ENCODE measurements at places on chromosomes 5 and 9.

DNA sequence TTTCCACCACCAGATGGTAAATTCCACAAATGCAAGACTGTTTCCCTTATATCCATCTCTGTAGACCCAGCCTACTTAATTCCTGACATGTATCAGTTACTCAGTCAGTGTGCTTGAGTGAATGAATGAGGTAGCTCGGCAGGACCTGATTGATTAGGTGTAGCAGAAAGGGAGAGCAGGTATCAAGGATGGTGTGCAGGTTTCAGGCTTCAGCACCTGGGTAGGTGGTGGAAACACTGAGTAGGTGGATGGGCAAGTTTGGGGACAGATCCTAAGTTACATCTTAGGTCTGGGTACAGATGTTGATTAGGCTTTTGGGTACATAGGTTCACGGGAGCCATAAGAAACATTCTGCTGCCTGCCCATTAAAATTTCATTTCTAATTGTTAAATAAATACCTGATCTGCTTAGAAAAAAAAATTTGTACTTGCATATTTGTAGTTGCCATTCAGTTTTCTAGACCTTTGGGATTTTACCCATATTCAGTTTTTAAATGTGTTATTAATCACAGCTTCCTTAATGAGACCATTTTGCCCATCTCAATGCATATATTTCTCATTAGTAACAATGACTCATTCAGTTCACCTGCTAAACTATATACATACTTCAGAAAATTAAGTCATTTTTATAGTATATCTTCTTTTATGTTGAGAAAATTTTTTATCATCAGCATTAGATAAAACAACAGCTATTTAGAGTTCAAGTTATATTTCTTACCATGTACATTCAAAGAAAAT, 111.8 kb downstream of the INIP start:
- no peak for DNase-seq

DNA sequence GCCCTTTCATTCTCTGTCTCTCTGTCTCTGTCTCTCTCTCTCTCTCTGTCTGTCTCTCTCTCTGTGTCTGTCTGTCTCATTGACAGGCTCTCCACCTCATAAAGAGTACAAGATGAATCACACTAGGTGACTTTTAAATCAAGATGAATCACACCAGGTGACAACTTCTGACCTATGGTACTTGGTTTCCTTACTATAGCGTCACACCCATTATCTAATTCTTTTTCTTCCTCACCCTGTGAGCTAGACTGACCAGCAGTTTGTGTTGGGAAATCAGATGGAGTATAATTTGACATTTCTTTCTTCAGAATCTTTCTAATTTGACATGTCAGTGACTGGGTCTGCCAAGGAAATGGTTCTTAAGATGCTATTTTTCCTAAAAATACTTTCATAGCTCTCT, 232.9 kb downstream of the ARRDC3 start:
- no peak for DNase-seq

DNA sequence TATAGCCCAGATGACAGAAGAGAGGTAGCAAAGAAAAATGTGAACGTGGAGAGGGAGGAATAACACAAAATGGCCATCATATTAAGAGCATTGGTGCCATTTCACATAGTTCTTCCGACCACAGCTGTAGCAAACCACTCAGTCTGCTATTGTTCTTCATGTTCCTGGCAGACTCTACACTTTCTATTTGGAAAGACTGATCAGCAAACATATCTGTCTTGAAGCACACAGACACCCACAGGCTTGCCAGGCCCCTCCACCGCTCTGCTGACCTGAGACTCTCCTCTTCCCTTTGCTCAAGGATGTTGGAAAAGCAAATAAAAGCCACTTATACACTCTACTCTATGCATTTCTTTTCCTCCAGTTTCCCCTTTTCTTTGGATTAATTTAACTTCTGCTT, 298.0 kb downstream of the FBXL7 start:
- DNase-seq: no peak

- DNase-seq: no peak
These were observed 431 bp downstream of the TMOD1 start for GRCh38 chr9:97501972-97502221.

GRCh38 chr9:17135295-17136160, 688 bp downstream of the CNTLN start:
- DNase-seq: peak; percentile 49

GRCh38 chr5:151902215-151902614, 22.4 kb downstream of the GLRA1 start:
- no peak for DNase-seq

GRCh38 chr9:100357501-100357900, 4.8 kb upstream of the TEX10 start:
- no peak for DNase-seq

DNA sequence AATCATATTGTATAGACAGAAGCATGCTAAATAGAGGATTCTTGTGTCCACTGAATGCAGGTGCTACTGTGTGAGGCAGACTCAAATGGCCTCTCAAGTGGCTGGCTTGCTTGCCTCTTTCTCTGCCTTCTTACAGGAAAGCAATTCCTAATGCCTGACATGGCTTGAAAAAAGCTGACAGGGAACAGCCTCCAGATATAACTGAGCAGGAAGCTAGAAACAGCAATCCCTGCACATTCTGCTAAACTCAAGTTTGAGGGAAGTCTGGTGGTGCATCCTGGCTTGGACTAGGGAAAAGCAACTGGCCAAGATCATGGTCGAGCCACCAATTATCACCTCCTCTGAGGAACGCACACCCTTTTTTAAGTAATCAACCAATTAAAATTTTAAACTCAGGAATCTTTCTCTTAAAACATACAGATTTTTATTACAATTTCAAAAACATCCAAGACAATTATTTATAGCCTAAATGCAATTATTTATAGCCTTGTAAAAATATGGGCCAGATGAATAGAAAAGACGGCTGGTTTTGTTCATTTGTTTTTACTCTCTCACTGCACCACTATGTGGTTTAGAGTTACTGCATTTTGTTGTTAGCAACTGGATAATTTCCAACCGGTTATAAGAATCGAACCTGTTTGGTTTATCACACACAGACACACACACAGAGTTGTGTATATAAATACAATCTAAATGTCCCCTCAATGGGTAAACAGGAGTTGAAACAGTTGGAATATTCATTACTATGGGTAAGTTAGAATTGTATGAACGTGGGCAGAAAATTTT, 290.9 kb upstream of the ANKRD55 start:
- DNase-seq: no peak

- DNase-seq: no peak
These were observed 53.0 kb downstream of the SUB1 start for GRCh38 chr5:32638309-32638708.

- DNase-seq: no peak
These were observed 216.5 kb upstream of the RAI14 start for GRCh38 chr5:34439601-34440000.

DNA sequence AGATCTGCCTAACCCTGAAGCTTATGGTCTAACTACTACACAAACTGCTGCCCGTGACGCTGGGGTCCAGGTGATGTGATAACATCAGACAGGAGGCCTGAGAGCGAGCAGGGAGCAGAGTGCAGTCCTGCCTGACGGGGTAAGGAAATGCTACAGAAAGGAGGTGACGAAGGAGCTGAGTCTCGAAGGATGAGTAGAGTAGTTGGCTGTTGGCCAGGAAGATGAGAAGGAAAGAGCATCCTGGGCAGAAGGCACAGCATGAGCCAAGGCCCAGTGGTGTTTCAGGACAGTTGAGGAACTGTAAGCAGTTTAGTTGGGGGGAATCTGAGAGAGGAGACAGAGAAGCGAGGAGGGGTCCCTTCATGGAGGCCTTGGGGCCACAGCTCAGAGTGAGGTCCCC, 136.0 kb upstream of the TBC1D2 start:
- DNase-seq: no peak

DNA sequence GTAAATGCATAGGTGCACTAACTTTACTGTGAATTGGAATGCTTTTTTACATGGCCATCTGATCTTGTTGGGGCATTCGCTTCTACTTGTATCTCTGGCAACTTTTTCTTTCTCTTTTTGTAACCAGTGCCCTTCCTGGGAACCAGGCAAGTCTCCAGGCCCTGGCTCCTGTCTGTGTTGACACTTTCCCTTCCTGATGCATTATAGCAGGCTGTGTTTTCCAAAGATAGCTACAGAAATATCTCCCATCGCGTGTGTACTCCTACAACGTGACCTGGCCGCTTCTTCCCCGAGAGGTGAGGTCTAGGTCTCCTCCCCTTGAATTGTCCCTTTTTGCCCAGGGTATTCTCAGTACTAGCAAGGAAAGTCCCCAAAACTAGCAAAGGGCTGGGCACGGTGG, 81.1 kb upstream of the SPIN1 start:
- no peak for DNase-seq

GRCh38 chr9:110316261-110317075, 21.2 kb downstream of the TXNDC8 start:
- no peak for DNase-seq

- DNase-seq: no peak
These were observed 26.7 kb downstream of the NDUFS6 start for GRCh38 chr5:1827886-1828397.

GRCh38 chr9:9299134-9299533, 1313.7 kb downstream of the PTPRD start:
- no peak for DNase-seq

GRCh38 chr9:100104314-100104713, 5.3 kb downstream of the INVS start:
- DNase-seq: no peak

DNA sequence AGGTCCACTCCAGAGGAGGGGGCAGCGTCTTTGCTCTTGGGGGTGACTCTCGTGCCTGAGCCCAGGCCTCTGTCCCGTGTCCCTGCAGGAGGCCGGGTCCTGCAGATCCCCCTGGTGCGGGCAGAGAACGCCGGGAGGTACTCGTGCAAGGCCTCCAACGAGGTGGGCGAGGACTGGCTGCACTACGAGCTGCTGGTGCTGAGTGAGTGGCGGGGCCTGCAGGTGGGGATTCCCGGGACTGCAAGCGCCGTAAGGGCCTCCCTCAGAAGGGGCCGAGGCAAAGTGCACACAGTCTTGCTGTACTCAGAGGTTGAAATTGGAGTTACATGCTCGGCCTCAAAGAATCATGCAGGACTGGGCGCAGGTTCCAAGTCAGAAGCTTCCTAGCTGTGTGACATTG, 62.7 kb upstream of the ASS1 start:
- no peak for DNase-seq

GRCh38 chr5:132262882-132263547, 5.5 kb downstream of the PDLIM4 start:
- DNase-seq: no peak

DNA sequence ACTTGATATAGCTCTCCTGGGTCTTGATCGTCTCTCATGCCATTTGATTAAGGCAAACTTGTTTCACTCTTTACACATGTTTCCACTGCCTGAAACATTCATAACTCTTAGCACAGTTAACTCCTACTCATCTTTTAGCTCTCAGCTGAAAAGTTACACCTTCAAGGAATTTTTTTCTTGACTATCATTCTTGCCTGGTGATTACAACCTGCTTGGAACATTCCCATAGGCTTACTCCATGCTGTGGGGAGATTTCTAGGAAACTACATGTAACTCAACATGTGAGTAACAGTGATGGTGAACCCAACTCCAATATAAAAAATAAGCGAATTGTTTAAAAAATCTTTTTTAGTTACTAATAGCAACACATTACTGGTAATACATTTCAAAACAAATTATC, 224.1 kb upstream of the MPDZ start:
- no peak for DNase-seq

DNA sequence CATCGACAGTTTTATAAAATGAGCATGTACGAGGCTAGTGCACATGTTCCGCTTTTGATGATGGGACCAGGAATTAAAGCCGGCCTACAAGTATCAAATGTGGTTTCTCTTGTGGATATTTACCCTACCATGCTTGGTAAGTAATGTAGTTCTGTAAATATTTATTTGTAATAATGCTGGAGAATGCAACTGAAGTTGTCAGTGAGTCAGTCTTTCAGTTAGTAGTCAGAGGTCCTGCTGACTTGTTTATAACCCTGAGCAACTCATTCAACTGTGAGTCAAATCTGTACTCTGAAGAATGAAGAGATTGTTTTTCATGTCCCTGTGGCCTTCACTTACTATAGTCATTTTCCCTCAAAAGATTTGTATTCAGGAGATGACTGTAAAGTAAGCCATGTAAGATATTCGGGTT, 28.4 kb upstream of the GPR150 start:
- DNase-seq: no peak

- DNase-seq: no peak
These were observed 403 bp downstream of the NINJ1 start for GRCh38 chr9:93133681-93134014.

- no peak for DNase-seq
These were observed 379 bp downstream of the PCDHGA3 start for GRCh38 chr5:141343953-141344463.

- DNase-seq: no peak
These were observed 1393.3 kb downstream of the MAT2B start for GRCh38 chr5:164898705-164899104.

GRCh38 chr5:149367249-149367971, 9.6 kb downstream of the PCYOX1L start:
- DNase-seq: peak; percentile 67

DNA sequence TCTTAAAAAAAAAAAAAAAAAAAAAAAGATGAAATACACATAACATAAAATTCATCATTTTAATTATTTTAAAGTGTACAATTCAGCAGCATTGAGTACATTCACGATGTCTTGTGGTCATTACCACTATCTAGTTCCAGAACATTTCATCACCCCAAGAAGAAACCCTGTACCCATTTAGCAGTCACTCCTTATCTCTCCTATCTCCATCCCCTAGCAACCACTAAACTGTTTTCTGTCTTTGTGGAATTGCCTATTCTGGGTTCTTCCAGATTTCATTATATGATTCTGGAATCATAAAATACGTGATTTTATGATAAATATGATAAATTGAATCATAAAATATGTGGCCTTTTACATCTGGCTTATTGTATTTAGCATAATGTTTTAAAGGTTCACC, 8.9 kb upstream of the HMCN2 start:
- no peak for DNase-seq

DNA sequence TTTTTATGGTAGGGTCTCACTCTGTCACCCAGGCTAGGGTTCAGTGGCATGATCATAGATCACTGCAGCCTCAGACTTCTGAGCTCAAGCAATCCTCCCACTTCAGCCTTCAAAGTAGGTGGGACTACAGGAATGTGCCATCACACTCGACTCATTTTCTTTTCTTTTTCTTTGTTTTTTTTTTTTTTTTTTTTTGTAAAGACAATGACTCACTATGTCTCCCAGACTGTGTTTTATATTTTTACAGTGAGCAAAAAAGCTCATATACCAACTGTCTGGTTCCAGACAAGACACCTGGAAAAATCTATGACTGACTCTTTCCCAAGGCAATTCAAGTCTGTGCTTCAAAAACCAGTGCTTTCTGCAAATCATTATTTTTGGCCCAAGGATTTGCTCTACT, 10.8 kb upstream of the FOXD1 start:
- DNase-seq: no peak

- no peak for DNase-seq
These were observed 769.0 kb upstream of the RGMB start for GRCh38 chr5:98004463-98004862.

DNA sequence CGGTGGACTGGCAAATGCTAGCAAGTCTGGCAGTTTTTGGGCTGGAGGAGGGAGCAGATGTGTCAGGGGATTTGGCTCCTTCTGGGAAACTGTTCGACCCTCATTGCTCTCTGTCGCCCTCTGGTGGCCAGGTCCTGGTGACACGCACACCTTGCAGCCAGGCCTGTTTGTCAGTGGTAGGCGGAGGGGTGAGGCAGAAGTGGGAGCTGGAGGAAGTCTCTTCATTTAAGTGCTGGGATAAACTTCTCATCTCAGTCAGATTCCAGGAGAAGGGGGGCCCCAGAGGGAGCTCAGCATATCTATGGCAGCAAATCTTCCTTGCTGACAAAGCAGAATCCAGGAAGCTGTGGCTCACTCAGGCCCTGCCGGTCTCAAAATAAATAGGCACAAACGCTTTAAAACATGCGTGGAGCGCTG, 326.5 kb downstream of the ZSWIM6 start:
- peak; percentile 68 for DNase-seq

GRCh38 chr9:87324613-87325194, 173.0 kb upstream of the DAPK1 start:
- DNase-seq: no peak

Measured in NCI-H187 (cell line).